ENCODE measurements at places on chromosomes 12 and 14.

DNA sequence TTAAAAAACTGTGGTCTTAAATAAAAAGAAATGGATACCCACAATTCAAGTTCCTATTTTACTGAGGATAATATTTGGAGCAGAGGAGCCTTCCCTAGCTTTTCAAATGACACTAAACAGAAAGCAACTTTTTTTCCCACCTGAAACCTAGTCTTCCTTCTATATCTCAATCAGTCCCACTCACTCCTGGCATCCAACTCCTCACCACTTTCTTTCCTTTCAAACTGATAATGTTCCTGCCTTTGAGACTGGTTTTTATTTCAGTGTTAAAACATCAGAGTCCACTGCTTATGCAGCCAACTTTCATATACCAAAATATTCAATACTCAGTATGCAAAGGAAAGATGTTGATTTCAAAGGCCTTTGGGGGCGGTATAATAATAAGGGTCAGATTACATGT is 225.6 kb downstream of the GXYLT1 start:
- no peak for DNase-seq

- no peak for DNase-seq
Observed at GRCh38 chr12:1812650-1813302, 7.6 kb upstream of the LRTM2 start.

- no peak for DNase-seq
Observed at GRCh38 chr12:24756479-24757024, 192.3 kb downstream of the BCAT1 start.

DNA sequence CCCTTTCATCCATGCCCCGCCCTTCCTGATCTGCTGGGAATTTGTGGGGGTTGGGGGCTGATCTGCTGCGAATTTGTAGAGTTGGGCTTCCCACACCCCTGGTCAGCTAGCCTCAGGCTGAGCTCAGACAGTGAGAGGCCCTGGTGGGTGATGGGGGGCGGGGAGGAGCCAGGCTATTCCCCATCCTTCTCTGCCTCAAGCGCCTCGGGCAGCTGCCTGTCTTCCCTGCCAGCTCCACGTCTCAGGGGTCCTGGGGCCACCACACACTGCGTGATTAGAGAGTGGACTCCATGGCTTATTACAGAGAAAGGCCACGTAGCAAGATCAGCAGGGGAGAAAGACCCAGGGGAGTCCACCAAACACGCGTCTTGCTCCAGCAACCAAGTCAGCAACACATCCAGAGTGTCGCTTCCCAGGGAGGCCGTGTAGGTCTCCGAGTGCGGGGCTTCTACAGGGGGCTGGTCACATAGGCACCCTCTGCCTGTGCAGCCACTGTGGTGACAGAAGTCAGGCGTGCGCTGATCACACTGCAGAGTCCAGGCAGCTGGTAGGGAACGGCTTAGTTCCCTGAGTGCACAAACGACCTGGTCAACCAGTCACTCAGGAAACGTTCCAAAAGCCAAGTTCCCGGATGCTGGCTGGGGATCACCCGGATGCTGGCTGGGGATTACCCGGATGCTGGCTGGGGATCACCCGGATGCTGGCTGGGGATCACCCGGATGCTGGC is 254.4 kb upstream of the SFSWAP start:
- no peak for DNase-seq

DNA sequence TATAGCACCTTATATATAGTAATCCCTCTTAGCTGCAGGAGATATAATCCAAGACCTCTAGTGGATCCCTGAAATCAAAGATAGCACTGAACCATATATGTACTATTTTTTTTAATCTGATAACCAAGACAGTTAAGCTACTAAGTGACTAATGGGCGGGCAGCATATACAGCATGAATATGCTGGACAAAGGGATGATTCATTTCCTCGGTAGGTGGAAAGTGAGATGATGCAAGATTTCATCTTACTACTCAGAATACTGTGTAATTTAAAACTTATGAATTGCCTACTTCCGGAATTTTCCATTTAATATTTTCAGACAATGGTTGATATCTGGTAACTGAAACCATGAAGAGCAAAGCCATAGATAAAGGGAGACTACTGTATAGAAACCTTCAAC is 36.2 kb downstream of the PRMT8 start:
- DNase-seq: no peak

GRCh38 chr12:124217508-124218242 is 77.2 kb upstream of the RFLNA start:
- no peak for DNase-seq

GRCh38 chr12:128059621-128060370 is 207.2 kb upstream of the TMEM132C start:
- DNase-seq: no peak

DNA sequence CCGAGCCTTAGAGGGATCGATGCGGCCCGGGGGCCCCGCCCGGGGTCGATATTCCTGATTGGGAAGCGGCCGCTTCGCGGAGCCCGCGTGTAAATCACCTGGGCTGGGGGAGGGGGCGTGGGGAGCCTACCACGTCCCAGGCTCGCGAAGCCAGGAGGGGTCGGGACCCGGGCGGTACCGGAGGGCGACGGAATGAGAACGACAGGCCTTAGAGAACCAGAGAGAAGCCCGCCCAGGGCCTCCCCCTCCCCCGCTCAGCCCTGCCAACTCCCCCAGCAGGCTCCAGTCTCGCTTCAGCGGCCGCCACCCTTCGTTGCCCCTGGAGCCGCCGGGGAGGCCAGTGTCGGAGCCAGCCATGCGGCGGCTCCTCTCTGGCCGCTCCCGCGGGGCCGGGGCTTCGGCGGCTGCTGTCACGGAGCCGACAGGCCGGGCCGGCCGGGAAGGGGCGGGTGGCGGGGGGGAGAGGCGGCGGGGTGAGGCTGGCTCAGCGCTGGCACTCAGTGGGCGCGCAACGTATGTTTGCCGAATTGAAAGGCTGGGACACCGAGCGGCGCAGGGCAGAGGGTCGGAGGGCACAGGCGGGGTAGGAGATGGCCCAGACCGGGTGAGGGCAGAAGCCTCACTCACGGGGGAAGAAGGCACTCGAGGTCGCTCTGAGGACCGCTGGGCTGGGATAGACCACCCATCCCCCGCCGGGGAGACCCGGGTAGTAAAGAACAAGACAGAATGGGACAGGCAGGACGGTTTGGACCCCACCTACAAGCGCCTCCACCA is 1.4 kb upstream of the DNAJC22 start:
- no peak for DNase-seq

- no peak for DNase-seq
Observed at GRCh38 chr12:63977441-63977840, 132.9 kb downstream of the SRGAP1 start.

- no peak for DNase-seq
Observed at GRCh38 chr14:100529561-100530031, 57.6 kb downstream of the BEGAIN start.

DNA sequence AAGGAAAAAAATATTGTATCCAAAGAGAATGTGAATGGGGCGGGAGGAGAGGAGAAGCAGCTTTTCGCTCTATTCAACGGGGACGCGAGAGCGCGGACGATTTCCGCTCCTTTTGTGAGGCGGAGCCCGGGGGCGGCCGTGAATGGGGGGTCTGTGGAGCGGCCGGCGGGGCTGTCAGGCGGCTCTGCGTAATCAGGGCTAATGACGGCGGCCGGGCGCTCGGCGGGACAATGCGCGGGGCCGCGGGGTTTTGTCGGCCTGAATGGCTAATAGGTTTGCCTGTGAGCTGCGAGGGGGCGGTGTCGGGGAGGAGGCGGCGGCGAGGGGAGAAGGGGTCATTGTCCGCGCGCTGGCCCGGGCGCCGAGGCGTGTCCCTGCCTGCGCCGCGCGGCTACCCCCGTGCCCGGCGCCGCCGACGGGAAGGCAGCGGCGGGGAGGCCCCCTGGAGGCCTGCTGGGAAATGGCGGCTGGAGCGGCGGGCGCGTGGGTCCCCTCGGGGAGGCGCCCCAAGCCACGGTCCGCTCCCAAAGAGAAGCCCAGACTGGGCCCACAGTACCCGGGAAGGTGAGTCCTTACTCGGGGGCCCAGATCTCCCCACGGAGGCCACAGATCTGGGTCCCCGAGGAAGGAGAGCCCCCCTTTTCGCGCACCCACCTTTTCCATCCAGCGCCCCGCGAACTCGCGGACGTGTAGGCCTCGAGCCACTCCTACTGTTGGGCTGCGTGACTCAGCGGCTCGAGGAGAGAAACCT is 6.0 kb downstream of the SIX6 start:
- DNase-seq: no peak

DNA sequence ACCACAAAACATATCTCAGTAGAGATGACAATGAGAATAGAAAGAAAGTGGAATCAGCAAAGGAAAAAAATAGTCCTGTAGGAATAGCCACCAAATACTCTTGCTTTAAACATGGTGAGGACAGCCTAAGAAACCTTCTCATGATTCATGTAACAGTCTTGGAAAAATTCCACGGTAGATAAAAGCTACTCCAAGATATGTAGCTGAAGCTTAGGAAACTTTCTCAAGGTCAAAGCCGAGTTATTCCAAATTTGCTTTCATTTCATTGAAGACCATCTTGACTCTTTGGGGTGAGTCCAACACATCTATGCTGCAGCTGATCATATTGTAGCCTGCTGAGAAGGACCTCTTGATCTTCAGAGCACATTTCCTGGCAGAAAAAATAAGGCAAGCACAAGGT is 157.6 kb downstream of the PAH start:
- DNase-seq: no peak

- no peak for DNase-seq
Observed at GRCh38 chr12:25894759-25895158, 63.7 kb upstream of the RASSF8 start.

GRCh38 chr14:95340201-95340697 is 20.5 kb upstream of the CLMN start:
- DNase-seq: no peak

- DNase-seq: no peak
Observed at GRCh38 chr14:69675877-69676416, 64.6 kb downstream of the SUSD6 start.

DNA sequence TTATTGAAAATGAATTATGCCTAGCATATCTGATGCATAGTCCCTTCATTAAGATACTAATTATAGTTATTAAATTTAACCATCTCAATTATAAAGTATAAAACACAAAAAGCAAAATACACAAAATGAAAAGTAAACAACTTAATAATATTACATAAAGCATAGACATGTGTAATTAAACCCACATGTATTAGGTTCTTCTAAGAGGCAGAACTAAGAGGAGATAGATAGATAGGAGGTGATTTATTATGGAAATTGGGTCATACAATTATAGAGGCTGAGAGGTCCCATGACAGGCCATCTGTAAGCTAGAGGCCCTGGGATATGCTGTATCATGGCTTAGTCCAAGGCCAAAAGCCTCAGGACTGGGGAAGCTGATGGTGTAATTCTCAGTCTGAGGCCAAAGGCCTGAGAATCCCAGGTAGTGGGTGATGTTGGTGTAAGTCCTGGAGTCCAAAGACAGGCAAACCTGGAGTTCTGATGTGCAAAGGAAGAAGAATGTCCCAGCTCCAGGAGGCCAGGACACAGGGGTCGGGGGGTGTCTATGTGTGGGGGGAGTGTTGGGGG is 953.3 kb downstream of the TRHDE start:
- no peak for DNase-seq

DNA sequence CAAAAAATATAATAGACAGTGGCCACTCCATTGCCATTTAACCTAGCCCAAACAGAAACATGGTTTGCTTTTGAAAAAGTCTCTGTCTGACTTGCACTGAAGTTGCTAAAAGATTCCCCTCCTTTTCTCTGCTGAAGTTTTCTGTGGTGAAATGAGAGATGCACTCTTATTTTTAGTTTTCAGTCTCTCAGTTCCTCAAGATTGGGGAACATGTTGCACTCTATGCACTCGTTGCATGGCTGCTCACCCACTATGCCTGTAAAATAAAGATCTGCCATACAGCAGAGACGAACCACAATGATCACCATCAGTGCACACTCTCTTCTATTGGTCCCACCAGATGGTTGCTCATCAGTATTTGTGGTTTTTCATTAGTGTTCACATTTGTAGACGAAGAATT is 13.1 kb upstream of the DAAM1 start:
- no peak for DNase-seq

- DNase-seq: no peak
Observed at GRCh38 chr14:59500732-59501131, 16.4 kb downstream of the JKAMP start.

DNA sequence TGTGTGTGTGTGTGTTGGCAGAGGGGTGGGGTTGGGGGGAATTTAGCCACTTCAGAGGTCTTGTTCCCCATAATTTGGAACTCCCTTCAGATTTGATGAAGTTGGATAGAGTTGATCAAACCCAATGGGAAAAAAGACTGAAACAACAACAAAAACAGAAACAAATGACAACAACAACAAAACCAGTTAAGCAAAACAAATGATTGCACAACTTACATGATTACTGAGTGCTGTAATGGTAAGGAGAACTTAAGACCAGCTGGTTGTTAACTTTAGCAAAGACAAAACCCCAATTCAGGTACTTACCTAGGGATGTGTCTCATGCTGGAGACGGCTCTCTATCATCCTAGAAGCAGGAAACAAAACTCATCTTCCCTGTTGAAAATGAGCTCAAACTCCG is 107.8 kb upstream of the DDHD1 start:
- no peak for DNase-seq

GRCh38 chr12:45853550-45853949 is 124.0 kb downstream of the ARID2 start:
- DNase-seq: no peak

GRCh38 chr12:55670276-55670675 is 33.6 kb downstream of the OR10P1 start:
- no peak for DNase-seq

DNA sequence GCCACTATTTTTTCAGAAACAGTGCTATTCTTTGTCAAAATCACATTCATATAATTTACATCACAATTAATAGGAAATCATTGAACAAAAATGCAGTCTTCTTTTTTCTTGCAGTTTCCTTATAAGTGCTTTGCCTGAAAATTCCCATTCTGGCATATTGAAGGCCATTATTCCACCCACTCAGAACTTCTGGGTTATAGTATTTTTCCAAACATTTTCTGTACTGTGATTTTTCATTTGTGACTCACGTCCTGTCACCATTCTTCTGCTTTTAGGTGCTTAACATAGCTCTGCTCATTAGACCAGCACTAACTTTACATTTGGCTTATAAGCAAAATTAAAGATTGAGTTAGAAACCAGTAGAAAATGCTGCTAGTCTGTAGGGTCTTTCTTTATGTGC is 241.0 kb upstream of the NPAS3 start:
- DNase-seq: no peak

DNA sequence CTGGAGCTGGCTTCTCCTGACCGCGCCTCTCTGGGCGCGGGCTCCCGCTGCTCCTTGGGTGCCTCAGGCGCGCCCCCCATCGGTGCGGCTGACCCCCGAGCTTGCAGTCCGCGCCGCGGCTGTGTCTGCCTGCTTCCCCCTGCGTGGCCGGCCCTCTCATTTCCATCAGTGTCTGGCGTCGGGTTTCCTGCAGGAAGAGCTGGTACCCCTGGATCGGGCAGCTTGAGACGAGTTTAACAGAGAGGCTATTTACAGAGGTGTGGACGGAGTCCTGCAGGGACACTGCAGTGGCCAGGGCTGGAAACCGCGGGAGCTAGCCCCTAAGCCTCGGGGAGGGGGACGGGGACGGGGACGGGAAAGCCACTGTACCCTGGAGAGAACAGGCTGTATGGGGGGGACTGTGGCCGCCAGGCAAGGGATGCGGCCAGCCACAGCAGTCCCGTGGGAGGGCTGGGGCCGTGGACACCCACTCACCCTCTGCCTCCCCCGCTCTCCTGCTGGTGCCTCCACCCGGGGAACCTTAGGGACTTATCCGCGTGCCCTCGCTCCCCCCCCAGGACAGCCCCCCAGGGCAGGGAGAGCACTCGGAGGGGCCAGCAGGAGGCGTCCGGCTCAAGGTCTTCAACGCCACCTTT is 3.7 kb upstream of the CACNA2D4 start:
- DNase-seq: no peak

Data from hippocampal formation (tissue), 2 donors.